ENCODE measurements at places on chromosomes 12 and 14.

DNA sequence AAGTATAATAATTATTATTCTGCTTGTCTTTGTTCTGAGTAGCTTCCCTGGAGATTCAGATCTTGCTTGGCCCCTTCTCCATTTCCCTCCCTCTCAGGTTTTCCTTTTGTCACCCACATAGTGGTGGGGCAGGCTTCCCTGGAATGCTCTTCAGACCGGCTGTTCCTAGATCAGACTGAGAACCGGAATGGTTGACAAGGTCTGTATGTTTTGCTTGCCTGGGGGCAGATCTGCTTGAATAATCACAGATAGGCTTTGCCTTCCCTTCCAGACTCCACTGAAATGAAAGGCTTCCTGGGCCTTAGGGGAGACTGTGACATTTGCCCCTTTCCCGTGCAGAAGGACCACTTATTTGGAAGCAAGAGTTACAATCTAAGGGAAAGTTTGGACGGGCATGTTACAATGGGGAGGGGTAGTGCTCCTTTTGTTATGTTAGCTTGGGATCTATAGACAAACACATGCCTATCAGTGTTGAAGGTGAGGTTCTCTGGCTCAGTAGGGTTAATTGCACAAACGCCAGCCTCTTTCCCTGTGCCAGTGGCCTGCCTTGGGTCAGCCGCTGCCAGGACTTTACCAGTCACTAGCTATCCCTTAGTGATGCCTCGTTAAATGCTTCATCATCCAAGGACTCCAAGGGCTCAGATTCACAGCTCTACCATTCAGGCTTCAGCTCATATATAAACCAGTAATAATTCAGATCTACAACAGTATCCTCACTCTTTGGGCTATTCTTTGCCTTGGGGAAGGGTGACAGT, 178.6 kb downstream of the SNAPC1 start:
- DNase-seq, result no peak

DNA sequence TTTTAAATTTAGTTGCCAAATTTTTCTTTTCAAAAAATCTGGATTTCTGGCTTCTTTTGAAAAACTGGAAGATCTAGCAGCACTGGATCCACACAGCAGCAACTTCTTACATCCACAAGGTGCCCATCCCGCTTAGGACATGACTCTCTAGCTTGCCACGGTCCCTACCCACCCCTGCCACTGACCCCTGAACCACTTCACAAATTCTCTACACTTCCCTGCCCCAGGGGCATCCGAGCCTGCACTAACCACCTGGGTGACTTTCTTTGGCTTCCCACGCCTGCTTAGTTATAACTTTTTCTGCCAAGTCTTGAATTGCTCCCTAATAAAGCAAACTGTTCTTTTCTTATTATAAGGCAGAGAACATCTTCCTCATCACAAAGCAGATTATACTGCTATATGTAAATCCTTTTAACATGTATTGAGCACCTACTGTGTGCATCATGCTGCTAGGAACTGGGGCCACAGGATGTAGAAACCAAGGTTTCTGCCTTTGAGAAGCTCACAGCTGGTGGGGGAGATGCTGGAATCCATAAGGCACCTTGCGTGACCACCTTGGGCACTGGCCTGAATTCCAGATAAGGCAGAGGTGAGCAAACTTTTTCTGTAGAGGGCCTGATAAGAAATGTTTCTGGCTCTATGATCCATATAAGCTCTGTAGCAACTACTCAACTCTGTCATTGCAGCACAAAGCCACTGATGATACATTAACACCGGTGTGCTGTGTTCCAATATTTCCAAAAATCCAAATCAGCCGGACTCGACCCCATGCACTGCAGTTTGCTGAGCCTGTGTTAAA, 59.8 kb downstream of the ACTN1 start:
- DNase-seq, result no peak

- DNase-seq, result no peak
Observed at GRCh38 chr12:46406352-46407027, 33.9 kb upstream of the SLC38A2 start.

DNA sequence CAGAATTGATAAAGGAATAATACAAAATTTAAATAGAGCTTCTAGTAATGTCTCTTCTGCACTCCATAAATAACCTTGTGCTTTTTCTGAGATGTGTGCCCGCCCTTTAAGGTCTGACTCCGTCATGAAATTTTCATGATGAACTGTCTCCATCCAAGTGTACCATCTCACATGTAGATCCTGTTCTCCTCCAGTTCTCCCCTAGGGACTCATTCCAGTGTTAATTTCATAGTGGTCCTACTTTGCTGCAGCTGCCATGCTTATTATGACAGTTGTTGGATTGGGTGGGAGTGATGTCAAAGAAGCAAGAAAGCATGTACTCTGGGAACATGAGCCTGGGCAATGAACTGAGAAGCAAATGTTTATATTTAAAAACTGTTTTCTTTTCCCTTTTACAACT, 442.5 kb upstream of the PDE3A start:
- no peak for DNase-seq

DNA sequence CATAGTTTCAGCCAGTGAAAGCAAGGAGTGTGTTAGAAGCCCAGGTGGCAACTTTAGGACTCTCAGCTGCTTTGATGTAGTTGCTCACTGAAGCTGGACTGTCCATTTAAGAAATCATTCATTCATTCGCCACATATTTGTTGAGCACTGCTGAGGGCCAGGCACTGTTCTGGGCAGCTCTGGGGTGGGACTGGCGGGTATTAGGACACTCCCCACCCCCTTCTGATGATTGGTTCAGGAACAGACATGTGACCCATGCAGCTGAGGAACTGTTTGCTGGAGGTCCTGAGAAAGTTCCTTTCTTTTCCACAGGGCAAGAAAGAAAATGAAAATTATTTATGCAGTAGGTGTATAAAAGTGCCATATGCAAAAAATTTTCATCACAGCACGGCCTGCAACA, 70.3 kb upstream of the CHST11 start:
- DNase-seq, result no peak

Measured in Calu3 (cell line).